Stimulated activated CD4-positive, alpha-beta T cell treated with anti-CD3 and anti-CD28 coated beads, Interleukin-15, amount 100 ng/mL, for 1 hour (primary cell): ENCODE measurements at places on chromosomes 7 and 10.

GRCh38 chr7:19369182-19369581 lies 224.0 kb upstream of the FERD3L start:
- no peak for DNase-seq

- no peak for DNase-seq
Measured at GRCh38 chr7:45698303-45699014, 124.3 kb downstream of the ADCY1 start.

GRCh38 chr10:113550365-113550764 lies 2.5 kb upstream of the HABP2 start:
- no peak for DNase-seq

DNA sequence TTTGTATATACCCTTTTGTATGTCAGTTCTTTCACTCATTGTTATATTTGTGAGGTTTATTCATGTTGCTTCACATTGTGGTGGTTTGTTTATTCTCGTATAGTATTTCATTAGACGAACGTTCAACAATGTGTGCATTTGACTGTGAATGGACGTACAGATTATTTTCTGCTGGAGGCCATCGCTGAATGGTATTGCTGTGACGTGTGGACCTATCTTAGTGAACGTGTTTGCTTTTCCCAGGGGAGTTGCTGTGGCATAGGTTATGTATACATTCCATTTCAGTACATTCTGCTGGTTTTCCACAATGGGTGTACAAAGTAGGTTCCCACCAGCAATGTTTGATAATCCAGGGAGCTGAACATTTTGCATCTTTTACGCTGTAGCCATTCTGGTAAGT lies 31.1 kb upstream of the PLEKHS1 start:
- DNase-seq = no peak

DNA sequence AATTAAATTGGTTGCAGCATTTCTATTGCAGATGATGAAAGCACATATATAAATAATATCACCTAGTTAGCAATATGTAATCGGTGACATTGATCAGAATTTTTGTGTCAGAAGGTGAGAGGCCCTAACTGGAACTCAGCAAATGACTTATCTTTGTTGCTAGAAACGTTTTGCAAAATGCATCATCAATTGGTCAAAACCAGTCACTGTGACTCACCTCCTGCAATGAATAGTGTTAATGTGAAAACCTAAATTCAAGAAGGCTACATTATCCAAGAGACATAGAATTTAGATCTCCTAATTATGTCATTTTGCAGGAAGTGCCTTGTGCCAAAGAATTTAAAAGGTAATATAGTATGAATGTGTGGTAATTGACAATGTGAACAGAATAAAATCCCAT lies 9.8 kb upstream of the PNLIPRP3 start:
- DNase-seq = no peak

DNA sequence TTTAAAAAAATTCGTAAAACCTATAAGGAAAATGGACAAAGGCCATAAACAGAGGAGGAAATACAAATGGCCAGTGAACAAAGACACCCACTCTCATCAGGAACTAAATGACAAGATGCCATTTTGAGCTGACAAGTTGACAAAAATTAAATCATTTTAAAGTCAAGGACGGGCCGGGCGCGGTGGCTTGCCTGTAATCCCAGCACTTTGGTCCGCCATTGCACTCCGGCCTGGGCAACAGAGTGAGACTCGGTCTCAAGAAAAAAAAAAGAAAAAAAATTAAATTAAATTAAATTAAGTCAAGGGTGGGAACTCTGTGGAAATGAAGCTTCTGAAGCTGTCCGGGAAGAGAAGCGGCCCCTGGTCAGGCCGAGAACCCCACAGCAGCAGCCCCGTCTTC lies 1.2 kb upstream of the NOM1 start:
- DNase-seq = no peak

- DNase-seq = no peak
Measured at GRCh38 chr7:77367976-77368375, 48.2 kb downstream of the GSAP start.

DNA sequence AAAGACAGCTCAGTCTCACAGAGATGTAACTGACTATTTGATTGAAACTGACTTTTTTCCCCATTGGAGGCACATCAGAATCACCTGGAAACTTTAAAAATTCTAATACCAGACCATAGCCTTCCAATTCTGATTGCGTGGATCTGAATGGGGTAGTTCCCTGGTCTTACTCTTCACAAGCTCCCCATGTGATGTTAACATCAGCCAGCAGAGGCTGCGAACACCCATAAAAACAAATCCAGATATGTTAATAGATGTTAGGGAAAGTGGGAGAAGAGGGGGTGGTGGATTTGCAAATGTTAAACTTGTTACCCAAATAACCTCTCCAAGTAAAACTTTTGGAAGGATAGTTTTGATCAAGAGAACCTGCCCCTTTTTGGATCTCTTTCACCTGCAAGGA lies 1133.4 kb downstream of the CNTNAP2 start:
- no peak for DNase-seq

- DNase-seq = no peak
Measured at GRCh38 chr7:134553976-134554375, 5.1 kb downstream of the AKR1B15 start.

GRCh38 chr7:82443036-82443546 lies 486 bp downstream of the CACNA2D1 start:
- no peak for DNase-seq

- no peak for DNase-seq
Measured at GRCh38 chr7:7972128-7972527, 3.5 kb downstream of the GLCCI1 start.

- DNase-seq = no peak
Measured at GRCh38 chr7:135828604-135829003, 80.0 kb upstream of the FAM180A start.

DNA sequence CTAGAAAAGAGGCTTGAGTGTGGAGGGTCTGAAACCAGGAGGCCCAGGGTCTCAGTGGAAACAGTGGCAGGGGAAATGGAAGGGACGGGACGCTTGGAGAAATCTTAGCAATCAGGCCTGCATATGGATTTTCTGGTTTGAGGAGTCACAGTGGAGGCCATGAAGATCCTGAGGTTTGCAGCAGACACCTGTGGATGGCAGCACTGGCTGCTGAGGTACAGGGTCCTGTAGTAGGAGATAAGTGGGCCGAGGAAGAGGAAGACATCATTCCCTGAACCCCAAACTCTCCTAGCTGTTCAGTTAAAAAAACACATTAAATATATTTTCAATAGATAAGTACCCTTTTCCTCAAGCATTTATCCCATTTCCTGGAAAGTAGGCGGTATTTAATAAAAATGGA lies 208.8 kb upstream of the IGFBP3 start:
- DNase-seq = no peak

DNA sequence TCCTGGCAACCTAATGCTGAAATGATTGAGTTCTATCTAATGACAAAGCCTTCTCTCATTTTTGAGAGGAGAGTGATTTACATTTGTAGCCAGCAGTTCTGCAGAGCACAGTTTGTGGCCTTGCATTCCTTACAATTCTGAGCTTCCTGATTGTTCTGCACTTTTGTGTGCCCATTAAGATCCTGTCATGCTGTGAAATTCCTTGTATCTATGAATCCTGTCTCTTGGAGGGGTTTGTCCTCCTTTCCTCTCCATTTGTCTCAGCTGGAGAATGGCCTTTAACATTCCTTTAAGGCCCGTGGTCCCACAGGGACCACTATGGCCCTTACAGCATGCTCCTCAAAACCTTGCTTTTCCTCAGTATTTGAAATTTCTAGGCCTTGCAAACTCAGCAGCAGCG lies 10.4 kb downstream of the KLHL7 start:
- DNase-seq = no peak

DNA sequence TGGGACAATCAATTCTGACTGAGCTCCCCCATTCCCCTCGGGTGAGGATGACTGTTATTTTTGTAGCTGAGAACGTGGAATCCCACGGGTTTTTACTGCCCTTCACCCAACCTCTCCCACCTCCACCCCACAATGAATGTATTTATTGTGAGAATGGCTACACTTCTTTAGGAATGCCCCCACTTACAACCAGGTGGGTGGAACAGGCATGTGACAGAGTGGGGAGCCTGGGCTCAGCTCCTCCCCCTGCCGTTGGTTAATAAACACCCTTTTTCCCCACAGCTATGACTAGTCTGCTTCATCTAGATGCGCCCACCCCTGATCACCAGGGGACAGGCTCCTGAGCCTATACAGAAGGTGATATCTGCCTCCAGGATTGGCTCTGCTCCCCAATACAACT lies 2.0 kb downstream of the MRPL43 start:
- DNase-seq = no peak

DNA sequence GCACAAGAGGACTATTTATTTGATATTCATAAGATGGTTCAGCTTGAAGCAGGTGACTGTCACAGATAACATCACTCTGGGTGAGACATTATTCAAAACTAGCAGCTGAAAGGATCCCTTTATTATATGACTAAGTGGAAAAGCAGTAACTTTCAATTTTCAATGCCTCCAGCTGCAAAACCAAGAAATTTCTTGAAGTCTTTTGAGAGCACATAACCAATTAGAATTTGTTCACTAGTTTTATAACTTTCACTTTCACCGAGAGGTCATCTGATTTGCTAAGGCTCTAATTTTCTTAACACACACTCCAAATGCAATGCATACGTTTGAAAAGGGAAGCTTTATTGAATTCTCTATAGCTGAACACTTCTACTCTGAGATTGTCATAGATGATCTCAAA lies 88.6 kb upstream of the KLF14 start:
- no peak for DNase-seq

- no peak for DNase-seq
Measured at GRCh38 chr7:78752554-78752953, 700.9 kb downstream of the MAGI2 start.

DNA sequence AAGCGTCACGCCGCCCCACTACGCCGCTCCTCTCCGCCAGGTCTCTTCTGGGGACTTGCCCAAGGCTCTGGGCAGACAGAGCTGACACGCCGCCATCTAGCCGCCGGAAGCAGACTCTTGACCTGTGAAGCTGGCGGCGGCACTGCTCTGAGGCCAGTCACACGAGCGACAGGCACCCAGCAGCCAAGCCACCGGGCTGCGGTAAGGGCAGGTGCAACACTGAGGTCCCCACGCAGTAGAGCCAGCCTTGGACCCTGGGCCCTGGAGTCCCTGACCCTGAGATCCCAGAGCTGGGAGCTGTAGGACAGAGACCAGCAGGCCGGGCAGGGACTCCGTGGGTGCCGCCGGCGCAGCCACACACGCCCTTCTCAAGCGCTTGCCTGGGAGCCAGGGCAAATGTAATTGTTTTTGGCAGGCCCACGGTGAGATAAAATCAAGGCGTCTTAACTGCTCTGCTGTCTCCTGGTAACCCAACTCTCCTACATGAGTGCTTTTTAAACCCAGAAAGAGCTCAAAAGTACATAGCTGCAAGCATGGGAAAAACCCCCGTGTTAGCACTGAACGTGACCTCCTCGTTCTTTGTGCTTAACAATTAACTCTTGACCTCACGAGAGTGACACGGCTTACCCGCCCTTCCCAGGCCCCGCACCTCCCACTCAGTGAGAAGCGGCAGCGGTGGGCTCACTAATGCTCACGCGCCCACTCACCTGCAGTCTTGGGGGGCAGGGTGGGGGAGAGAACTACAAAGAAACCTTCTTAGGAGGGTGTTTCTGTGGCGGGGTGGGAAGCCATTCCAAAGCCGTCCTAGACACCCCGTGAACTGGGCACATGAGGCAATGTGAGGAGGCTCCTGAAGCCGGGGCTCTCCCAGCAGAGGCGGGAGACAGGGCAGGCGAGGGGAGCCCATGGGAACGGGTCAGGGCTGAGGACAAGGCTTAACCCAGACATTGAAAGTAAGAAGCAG lies 8.5 kb downstream of the GPER1 start:
- no peak for DNase-seq

GRCh38 chr7:132508724-132509353 lies 67.4 kb downstream of the PLXNA4 start:
- DNase-seq = no peak

GRCh38 chr10:25159591-25159990 lies 15.2 kb upstream of the GPR158 start:
- no peak for DNase-seq

- no peak for DNase-seq
Measured at GRCh38 chr10:105827133-105827532, 1186.0 kb downstream of the SORCS3 start.

- DNase-seq = no peak
Measured at GRCh38 chr7:147509541-147510200, 1080.9 kb upstream of the C7orf33 start.

- no peak for DNase-seq
Measured at GRCh38 chr7:28688174-28688573, 270.0 kb downstream of the TRIL start.

GRCh38 chr10:72031706-72032105 lies 56.6 kb downstream of the SPOCK2 start:
- DNase-seq = no peak

DNA sequence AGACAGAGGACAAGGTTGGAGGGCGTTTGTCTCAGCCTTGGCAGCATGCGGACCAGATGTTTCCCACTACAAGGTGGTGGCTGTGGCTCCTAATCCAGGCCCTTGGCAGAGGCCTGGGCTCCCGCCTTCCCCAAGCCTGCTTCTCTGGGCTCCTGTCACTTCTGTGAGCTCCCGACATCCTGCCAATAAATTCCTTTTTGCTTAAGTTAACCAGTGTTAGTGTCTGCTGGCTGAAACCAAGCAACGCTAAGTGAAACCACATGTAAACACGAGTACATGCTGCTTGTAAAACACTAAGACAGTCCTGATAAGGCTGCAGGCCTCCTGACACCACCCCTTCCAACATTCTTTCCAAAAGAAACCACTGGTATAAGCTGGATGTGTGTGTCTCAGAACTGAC lies 263.6 kb upstream of the ZMIZ1 start:
- no peak for DNase-seq

- no peak for DNase-seq
Measured at GRCh38 chr7:88771417-88771816, 11.9 kb downstream of the ZNF804B start.

DNA sequence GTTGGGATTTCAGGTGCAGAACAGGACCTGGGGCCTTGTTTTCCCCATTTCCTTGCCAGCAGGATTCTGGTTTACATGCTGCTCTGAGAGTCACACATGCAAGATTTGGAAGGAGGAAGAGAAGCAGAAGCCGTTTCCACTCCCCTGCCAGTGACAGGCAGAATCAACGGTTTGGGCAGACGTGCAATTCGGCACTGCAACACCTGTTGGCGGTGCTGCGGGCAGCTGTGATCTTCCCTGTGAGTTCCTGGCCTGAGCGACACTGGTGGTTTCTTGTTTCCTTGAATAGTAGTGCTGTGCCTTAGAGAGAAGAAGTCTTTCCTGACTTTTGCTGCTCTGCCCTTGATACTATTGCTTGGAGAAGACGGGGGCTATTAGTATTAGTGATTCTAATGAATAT lies 1126.2 kb downstream of the TYW1 start:
- no peak for DNase-seq
